ENCODE measurements at places on chromosomes 5 and 9. TPM values are rescaled to one million over a fixed set of nuclear protein-coding genes. Genes with fewer than 3 reads are reported as not detected.

GRCh38 chr9:134034215-134035040, 9.1 kb downstream of the BRD3OS start:
- H3K4me1 ChIP-seq = no peaks in the 10 kb centered on the region
- no peaks in the 10 kb centered on the region for H3K27me3 ChIP-seq
- no peak overlapping the region for H3K4me3 ChIP-seq
- H3K27ac ChIP-seq = no peak overlapping the region
- DNase-seq = no peak
- peaks cover 11% of the 10 kb centered on the region for H3K36me3 ChIP-seq

- DNase-seq = no peak
- H3K27ac ChIP-seq = no peak overlapping the region
- H3K4me3 ChIP-seq = no peak overlapping the region
- no peaks in the 10 kb centered on the region for H3K4me1 ChIP-seq
- H3K36me3 ChIP-seq = no peaks in the 10 kb centered on the region
- no peaks in the 10 kb centered on the region for H3K27me3 ChIP-seq
Observed at GRCh38 chr9:7258688-7259396, 501.1 kb downstream of the KDM4C start.

DNA sequence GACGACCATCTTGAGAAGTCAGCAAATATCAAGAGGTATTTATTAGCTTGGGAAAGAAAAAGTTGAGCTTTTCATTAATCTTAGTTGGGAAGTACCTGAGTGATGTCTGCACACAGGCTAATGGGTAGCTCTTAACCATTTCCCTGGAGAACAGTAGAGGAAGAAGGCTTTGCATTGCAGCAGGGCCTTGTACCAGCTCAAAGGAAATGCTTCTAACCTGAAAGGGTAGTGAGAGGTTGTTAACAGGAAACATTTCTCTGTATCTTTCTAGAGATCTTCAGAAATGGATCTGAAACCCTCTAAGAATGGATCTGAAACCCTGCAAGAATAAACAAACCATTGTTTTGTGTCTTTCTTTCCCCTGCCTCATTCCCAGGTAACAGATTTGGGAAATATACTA, 393.3 kb downstream of the PLK2 start:
- H3K27ac ChIP-seq = no peak overlapping the region
- no peaks in the 10 kb centered on the region for H3K27me3 ChIP-seq
- H3K4me3 ChIP-seq = no peak overlapping the region
- DNase-seq = no peak

DNA sequence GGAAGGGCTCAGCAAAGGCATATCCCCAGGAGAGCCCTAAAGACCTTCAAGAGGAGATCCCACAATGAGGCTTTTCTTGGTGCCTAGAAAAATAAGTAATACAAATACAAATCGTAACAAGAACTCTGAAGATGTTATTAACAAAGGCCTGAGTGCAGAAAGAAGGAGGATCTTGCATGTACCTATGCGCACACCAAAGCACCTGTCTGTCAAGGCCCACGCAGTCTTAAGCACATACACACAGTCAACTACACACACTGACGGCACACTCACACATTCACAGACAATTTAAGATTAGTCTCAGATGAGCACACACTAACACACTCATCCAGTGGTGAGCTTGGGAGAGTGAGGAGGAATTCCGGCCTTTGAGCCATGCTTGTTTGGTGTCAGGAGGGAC, 38.5 kb downstream of the JADE2 start:
- DNase-seq = no peak
- H3K4me1 ChIP-seq = peaks cover 22% of the 10 kb centered on the region
- no peak overlapping the region for H3K4me3 ChIP-seq
- H3K27me3 ChIP-seq = no peaks in the 10 kb centered on the region
- no peaks in the 10 kb centered on the region for H3K36me3 ChIP-seq

DNA sequence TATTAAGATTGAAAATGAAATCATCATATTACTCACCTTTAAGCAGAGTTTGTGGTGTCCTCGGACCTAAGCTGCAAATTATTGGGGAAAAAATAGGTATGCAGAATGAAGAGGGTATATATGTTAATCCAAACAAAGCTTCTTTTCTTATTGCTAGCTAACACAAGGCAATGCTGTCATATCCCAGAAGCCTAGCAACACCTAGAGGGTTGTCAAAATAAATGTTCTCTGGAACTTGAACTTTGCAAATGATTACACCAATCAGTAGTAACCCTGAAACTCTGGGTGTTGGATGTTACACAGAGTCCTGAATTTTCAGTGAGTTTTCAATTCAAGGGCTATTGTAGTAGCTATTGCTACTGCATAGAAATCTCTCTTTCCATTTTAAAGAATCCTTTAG, at the start of gene C6:
Gene C6, minus strand, starts transcription at position 193 of the 400 bp plus-strand sequence. CDS start 10,302 bp downstream, outside the sequence.
- no peak within 1 kb of the TSS for H3K4me3 ChIP-seq
- H3K27ac ChIP-seq = no peak within 1 kb of the TSS
- H3K4me1 ChIP-seq = no peaks in the 10 kb centered on the region
- no peak for DNase-seq
- H3K36me3 ChIP-seq = no peaks in the 10 kb centered on the region

- H3K36me3 ChIP-seq = no peaks in the 10 kb centered on the region
- DNase-seq = peak; percentile 52
- no peak overlapping the region for H3K4me3 ChIP-seq
Observed at GRCh38 chr5:94983861-94984535, 300.9 kb downstream of the MCTP1 start.

- peaks cover 16% of the 10 kb centered on the region for H3K27me3 ChIP-seq
- no peak overlapping the region for H3K4me3 ChIP-seq
- no peaks in the 10 kb centered on the region for H3K36me3 ChIP-seq
- no peak for DNase-seq
- no peak overlapping the region for H3K27ac ChIP-seq
Observed at GRCh38 chr5:176429972-176430371, 13.6 kb upstream of the CLTB start.

ACOT12 gene
- total RNA-seq = not detected

- no peaks in the 10 kb centered on the region for H3K36me3 ChIP-seq
- no peaks in the 10 kb centered on the region for H3K27me3 ChIP-seq
- peak overlapping the region; percentile 89 for H3K4me3 ChIP-seq
- no peak for DNase-seq
- H3K4me1 ChIP-seq = peaks cover 14% of the 10 kb centered on the region
Observed at GRCh38 chr5:43312699-43313034, 545 bp downstream of the HMGCS1 start.

- no peak for DNase-seq
- no peak overlapping the region for H3K4me3 ChIP-seq
- peaks cover 11% of the 10 kb centered on the region for H3K4me1 ChIP-seq
- H3K27me3 ChIP-seq = no peaks in the 10 kb centered on the region
- no peak overlapping the region for H3K27ac ChIP-seq
Observed at GRCh38 chr9:105511446-105511845, 46.5 kb upstream of the FKTN start.

DNA sequence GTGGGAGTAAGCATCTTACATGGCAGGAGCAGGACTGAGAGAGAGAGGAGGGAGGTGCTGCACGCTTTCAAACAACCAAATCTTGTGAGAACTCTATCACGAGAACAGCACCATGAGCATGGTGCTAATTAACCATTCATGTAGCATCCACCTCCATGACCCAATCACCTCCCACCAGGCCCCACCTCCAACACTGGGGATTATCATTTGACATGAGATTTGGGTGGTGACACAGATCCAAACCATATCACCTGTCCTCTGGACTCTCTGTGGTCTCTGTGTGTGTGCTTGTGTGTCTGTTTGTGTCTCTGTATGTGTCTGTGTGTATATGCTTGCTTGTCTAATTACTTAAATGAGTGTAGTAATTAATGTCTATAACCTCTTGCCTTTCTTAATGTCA, 31.1 kb downstream of the SEC61B start:
- H3K27me3 ChIP-seq = no peaks in the 10 kb centered on the region
- DNase-seq = no peak
- no peaks in the 10 kb centered on the region for H3K36me3 ChIP-seq
- no peak overlapping the region for H3K27ac ChIP-seq
- H3K4me1 ChIP-seq = peaks cover 5% of the 10 kb centered on the region

- H3K36me3 ChIP-seq = peaks cover 33% of the 10 kb centered on the region
- H3K27ac ChIP-seq = peak within 1 kb of the TSS; percentile 44
- H3K27me3 ChIP-seq = no peaks in the 10 kb centered on the region
- peak; percentile 85 for DNase-seq
- peaks cover 15% of the 10 kb centered on the region for H3K4me1 ChIP-seq
- peak within 1 kb of the TSS; percentile 37 for H3K4me3 ChIP-seq
Observed at GRCh38 chr5:140547508-140548299, at the start of gene EIF4EBP3. Gene EIF4EBP3 (plus strand): TSS chr5:140547662. CDS start chr5:140547738, 76 bp downstream.

All from astrocyte (in vitro differentiated cells and primary cell).